ENCODE measurements at places on chromosomes 13 and 19.

DNA sequence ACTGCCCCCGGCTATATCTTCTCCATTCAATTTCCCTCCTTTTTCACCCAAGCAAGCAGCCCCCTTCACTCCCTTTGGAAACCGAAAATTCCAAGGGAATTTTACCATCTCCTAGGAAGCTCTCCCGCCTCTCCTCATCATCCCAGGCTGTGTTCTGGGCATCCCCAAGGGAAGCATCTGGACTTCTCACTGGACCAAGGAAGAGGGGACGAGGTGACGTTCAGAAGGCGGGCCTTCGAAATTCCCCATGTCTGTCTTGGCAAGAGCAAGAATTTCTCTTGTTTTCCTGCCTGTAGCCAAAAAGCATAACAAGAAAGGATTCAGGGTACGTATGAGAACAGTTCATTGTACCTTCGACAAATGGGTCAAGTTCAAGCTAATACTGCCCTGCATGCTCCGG is 6.1 kb downstream of the TPRX2 start:
- H3K4me1 ChIP-seq: no peaks in the 10 kb centered on the region
- no peak for DNase-seq
- no peaks in the 10 kb centered on the region for H3K36me3 ChIP-seq

GRCh38 chr13:68810660-68811059 is 1297.0 kb upstream of the ATXN8OS start:
- H3K4me3 ChIP-seq: no peak overlapping the region
- no peak overlapping the region for H3K27ac ChIP-seq
- H3K36me3 ChIP-seq: no peaks in the 10 kb centered on the region
- no peaks in the 10 kb centered on the region for H3K27me3 ChIP-seq

DNA sequence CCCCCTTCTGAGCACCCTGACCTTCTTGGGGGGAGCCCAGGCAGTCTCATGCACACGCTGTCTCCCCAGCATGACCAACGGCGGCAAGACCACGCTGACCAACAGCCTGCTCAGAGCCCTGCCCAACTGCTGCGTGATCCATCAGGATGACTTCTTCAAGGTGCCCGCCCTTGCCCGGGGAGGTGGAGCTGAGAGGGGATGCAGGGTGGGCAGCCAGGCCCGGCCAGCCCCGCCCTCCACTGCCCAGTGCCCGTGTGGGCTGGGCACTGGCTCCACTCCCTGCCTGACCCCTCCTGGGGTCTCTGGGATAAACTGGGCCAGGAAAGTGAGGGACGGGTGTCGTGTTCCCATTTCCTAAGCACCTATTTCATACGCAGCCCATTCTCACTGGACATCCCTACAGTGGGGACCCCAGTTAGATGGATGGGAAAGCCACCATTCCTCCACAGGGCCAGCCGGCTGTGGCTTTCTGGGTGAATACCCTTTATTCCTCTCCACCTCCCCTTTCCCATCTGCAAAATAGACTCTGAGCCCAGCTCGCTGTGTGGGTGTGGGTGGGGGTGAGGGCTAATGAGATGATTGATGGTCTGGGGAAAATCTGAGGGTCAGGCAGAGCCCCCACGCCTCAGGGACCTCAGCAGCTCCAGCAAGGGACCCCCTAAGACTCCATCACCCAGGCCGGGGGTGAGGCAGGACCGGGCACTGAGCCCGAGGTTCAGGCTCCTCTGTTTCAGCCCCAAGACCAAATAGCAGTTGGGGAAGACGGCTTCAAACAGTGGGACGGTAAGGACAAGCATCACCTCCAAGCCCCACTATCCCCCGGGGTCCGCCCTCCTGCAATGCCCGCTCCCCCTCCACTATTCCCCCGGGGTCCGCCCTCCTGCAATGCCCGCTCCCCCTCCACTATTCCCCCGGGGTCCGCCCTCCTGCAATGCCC is 3.9 kb downstream of the NMRK2 start:
- H3K27ac ChIP-seq: no peak overlapping the region
- H3K4me1 ChIP-seq: no peaks in the 10 kb centered on the region
- peaks cover 31% of the 10 kb centered on the region for H3K27me3 ChIP-seq
- no peak overlapping the region for H3K4me3 ChIP-seq
- DNase-seq: no peak
- no peaks in the 10 kb centered on the region for H3K36me3 ChIP-seq

- H3K4me1 ChIP-seq: no peaks in the 10 kb centered on the region
- H3K36me3 ChIP-seq: no peaks in the 10 kb centered on the region
- peak; percentile 62 for DNase-seq
These were observed 27.8 kb upstream of the MIER2 start for GRCh38 chr19:372306-372890.

- no peak for DNase-seq
- no peaks in the 10 kb centered on the region for H3K4me1 ChIP-seq
- no peaks in the 10 kb centered on the region for H3K27me3 ChIP-seq
- no peaks in the 10 kb centered on the region for H3K36me3 ChIP-seq
- no peak overlapping the region for H3K27ac ChIP-seq
These were observed 22.9 kb upstream of the SLC7A10 start for GRCh38 chr19:33248553-33248953.

- no peaks in the 10 kb centered on the region for H3K27me3 ChIP-seq
- no peak overlapping the region for H3K27ac ChIP-seq
- H3K4me3 ChIP-seq: no peak overlapping the region
- no peaks in the 10 kb centered on the region for H3K36me3 ChIP-seq
These were observed 2.1 kb downstream of the ZNF563 start for GRCh38 chr19:12331211-12331941.

GRCh38 chr19:30778961-30779715 is 407.0 kb downstream of the ZNF536 start:
- no peaks in the 10 kb centered on the region for H3K4me1 ChIP-seq
- no peak overlapping the region for H3K4me3 ChIP-seq
- no peaks in the 10 kb centered on the region for H3K36me3 ChIP-seq
- no peak for DNase-seq
- H3K27me3 ChIP-seq: no peaks in the 10 kb centered on the region

DNA sequence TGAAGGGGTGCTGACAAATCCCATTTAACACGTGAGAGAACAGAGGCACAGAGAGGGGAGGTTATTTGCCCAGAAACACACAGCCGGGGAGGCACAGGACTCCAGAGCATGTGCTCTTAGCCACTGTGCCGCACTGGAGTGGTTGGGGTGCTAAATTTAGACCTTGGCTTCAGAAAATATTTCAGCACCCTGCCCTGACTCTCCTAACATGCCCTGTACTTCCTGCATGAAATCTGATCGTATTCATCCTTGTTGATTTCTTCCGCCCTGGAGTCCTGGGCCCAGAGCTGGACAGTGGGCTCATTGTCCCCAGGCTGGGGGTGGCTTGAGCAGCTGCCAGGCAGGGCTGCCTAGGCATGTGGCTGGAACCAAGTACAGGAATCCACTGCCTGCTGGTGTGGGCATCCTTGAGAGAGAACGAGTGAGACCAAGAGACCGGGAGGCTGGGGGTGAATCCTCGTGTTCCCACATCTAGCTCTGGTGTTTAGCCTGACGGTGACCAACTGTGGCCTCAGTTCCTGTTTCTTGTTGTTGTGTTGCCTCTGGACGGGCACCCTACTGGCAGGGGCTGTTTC is 5.3 kb downstream of the SLC27A1 start:
- peaks cover 21% of the 10 kb centered on the region for H3K4me1 ChIP-seq
- H3K36me3 ChIP-seq: no peaks in the 10 kb centered on the region
- no peak overlapping the region for H3K4me3 ChIP-seq
- DNase-seq: no peak
- H3K27me3 ChIP-seq: no peaks in the 10 kb centered on the region
- H3K27ac ChIP-seq: peak overlapping the region; percentile 73

DNA sequence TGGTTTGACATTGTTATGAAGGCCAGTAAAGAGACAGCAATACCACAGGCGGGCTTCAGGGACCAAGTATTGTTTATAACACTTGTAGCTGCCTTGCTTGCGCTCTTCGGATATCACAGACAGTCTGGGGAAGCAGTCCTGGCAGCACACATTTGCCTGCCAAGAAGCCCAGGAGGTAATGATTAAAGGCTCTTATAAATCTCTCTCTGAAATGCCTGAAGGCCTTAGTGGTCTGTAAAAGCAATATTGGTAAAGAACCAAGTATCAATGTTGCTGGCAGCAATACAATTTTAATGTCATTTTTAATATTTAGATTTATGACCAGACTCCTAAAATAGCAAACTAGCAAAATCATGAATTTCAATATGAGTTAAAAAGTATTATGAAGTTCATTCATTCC is 1312.4 kb downstream of the PCDH9 start:
- H3K36me3 ChIP-seq: no peaks in the 10 kb centered on the region
- H3K4me3 ChIP-seq: no peak overlapping the region
- H3K27ac ChIP-seq: no peak overlapping the region
- H3K27me3 ChIP-seq: no peaks in the 10 kb centered on the region
- no peaks in the 10 kb centered on the region for H3K4me1 ChIP-seq

DNA sequence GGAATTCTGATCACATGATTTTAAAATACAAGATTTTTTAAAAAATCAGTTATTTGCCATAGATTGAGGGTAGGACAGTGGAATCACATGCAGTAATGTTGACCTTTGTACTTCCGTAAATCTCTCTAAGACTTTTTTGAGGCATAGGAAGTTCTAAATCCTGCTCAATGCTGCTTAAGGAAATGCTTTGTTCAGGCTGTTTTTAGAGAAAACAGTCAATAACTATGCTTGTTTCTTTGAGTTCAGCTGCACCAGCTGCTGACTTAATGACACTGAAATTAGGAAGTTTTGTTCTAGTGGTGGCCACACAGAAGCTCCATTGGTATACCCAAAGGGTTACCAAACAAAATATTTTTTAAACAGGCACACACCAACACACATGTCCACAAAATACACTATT is 60.9 kb downstream of the KLF12 start:
- no peak overlapping the region for H3K4me3 ChIP-seq
- peaks cover 4% of the 10 kb centered on the region for H3K4me1 ChIP-seq
- no peaks in the 10 kb centered on the region for H3K36me3 ChIP-seq
- no peak for DNase-seq

GRCh38 chr19:48441360-48442050 is 4.3 kb upstream of the GRWD1 start:
- H3K27ac ChIP-seq: no peak overlapping the region
- no peak overlapping the region for H3K4me3 ChIP-seq
- DNase-seq: no peak
- peaks cover 11% of the 10 kb centered on the region for H3K4me1 ChIP-seq

GRCh38 chr19:49097453-49098288 is 12.4 kb downstream of the SNRNP70 start:
- no peak for DNase-seq
- peaks cover 97% of the 10 kb centered on the region for H3K36me3 ChIP-seq
- H3K4me3 ChIP-seq: no peak overlapping the region

- H3K4me1 ChIP-seq: no peaks in the 10 kb centered on the region
- no peak overlapping the region for H3K4me3 ChIP-seq
These were observed 20.8 kb upstream of the SLC7A9 start for GRCh38 chr19:32890326-32890725.

DNA sequence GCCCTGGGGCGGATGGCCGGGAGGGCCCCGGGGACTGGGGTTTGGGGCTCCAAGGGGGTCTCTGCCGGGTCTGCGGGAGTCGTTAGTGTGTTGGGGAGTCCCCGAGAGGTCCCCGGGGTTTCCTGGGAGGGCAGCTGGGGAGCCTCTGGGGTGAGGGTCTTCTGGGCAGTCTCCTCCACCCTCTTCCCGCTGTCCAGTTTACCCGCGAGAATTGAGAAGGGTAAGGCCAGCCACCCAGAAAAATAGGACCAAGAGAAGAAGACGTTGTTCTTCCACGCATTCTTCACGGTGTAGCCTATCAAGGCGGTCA is 1.0 kb upstream of the ETFB start:
- H3K27ac ChIP-seq: peak overlapping the region; percentile 92
- no peak for DNase-seq
- H3K36me3 ChIP-seq: no peaks in the 10 kb centered on the region
- no peaks in the 10 kb centered on the region for H3K27me3 ChIP-seq
- peaks cover 16% of the 10 kb centered on the region for H3K4me1 ChIP-seq

- no peaks in the 10 kb centered on the region for H3K27me3 ChIP-seq
- no peak overlapping the region for H3K27ac ChIP-seq
- no peak for DNase-seq
- no peaks in the 10 kb centered on the region for H3K36me3 ChIP-seq
- no peak overlapping the region for H3K4me3 ChIP-seq
- H3K4me1 ChIP-seq: no peaks in the 10 kb centered on the region
These were observed 465.7 kb downstream of the SLITRK6 start for GRCh38 chr13:85333506-85334020.

- H3K4me3 ChIP-seq: peak overlapping the region; percentile 66
- peaks cover 32% of the 10 kb centered on the region for H3K27me3 ChIP-seq
- H3K36me3 ChIP-seq: no peaks in the 10 kb centered on the region
- peaks cover 23% of the 10 kb centered on the region for H3K4me1 ChIP-seq
- DNase-seq: peak; percentile 80
These were observed 4.5 kb downstream of the FGF9 start for GRCh38 chr13:21675095-21675991.

DNA sequence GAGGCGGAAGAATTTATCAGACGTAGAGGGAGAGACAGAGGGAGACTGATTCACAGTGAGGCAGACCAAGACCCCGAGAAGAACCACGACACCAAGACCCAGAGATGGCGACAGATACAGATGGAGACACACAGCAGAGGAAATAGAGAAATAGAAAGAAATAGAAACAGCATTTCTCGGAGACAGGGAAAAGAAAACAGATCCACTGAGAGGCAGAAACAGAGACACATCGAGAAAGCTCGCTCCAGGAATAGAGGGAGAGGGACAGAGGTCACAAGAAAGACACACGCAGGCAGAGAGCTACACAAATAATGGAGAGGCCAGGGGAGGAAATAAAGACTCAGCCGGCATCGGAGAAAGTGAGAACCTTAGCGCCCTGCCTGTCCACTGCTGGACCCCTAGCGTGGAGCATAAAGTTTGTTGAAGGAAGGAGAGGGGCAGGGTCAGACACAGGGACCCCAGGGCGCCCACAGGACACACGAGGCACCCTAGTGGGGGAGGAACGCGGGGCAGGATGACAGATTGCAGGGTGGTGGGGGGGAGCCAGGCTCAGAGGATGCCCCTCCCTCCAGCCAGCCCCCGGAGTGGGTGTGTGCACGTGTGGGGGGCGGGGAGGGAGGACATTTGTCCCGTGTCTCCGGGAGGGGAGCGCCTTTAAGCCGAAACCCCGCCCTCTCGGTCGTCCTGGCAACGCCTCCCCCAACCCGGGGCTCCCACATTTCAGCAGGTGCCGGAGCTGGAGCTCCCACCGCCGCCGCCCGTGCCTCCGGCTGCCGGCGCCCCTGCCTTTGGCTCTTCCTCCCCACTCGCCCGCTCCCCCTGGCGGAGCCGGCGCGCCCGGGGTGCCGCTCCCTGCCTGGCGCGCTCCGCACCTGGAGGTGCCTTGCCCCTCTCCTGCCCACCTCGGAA is at the start of gene PRKCG:
PRKCG (plus strand) TSS at position 716 of the 909 bp plus-strand sequence. CDS start 298 bp downstream, outside the sequence.
- no peak within 1 kb of the TSS for H3K27ac ChIP-seq
- H3K27me3 ChIP-seq: peaks cover 42% of the 10 kb centered on the region
- H3K4me3 ChIP-seq: peak within 1 kb of the TSS; percentile 37
- DNase-seq: peak; percentile 74
- H3K36me3 ChIP-seq: no peaks in the 10 kb centered on the region
- H3K4me1 ChIP-seq: peaks cover 17% of the 10 kb centered on the region

Measured in upper lobe of right lung (tissue), 1 donor.